ENCODE measurements at places on chromosomes 5 and 9.

DNA sequence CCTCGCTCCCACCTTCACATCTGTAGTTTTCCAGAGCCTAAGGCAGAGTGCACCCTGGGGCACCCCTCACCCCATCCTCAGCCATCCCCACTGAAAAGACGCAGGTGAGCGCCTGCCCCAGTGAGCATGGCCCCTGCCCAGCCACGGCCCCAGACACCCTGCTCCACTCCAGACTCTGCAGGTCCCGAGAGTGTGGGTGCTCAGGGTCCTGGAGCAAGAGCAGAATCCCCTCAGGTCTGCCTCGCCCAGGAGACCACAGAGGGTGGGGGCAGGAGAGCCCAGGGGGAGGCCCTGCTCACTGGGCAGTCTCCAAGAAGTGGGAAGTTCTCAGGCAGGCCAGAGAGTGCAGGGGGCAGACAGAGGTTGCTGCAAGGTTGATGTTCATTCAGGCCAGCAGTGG, 158.6 kb upstream of the PPP1R26 start:
- no peak for DNase-seq

DNA sequence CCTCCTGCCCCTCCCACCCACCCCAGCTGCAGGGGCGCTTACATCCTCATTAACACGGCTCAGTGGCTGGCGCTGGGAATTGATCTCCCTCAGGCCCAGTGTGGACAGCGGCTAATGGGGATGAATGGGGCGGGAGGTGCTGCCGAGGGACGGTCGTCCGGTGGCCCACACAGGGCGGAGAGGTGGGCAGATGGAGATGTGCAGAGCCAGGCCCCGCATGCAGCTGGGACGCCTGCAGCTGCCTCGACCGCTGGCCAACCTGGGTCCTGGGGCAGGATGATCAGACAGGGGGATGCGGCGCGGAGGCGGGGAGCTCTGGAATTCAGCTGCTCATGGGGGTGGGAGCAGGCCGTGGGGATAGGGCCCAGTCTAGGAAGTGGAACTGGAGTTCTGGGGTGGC, 17.6 kb downstream of the TSPAN17 start:
- no peak for DNase-seq

DNA sequence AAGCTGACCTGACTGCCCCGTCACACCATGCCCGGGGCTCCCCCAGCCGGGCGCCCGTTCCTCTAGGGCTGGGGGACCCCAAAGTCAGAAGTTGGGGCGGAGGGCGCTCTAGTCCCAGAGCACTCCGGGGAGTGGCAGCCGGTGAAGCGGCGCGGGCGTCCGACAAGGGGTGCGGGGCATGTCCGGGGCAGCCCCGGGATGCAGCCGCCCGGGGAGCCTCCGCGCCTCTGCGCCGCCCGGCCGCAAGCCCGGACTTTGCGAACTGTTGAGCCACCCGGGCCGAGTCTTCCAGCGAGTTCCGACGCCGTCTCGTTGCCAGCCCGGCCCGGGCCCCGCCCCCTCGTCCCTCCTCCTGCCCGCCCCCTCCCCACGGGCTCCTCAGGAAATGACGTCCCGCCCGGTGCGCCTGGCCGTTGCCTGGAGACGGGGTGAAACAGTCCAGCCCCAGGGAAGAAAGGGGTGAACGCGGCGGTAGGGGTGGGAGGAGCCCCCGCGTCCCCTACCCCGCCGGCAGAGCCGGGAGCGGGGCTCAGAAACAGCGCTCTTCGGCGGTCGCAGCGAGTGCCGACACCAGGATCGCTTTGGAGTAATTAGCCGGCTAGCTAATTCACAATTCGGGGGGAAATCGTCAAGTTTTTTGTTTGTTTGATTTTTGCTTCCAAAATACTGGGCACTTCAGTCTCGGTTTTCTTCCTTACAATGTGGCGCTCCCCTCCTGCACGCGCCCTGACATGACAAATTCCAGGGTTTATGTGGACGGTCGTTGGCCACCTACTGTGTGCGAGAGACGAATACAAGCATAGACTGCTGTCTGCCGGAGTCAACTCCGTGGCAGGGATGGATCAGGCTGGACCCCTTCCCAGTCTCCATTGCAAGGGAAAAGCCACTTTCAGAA, at the start of gene WHRN:
Gene WHRN (minus strand): TSS at position 287 of the 895 bp plus-strand sequence. CDS start 672 bp downstream, outside the sequence.
- peak; percentile 89 for DNase-seq

DNA sequence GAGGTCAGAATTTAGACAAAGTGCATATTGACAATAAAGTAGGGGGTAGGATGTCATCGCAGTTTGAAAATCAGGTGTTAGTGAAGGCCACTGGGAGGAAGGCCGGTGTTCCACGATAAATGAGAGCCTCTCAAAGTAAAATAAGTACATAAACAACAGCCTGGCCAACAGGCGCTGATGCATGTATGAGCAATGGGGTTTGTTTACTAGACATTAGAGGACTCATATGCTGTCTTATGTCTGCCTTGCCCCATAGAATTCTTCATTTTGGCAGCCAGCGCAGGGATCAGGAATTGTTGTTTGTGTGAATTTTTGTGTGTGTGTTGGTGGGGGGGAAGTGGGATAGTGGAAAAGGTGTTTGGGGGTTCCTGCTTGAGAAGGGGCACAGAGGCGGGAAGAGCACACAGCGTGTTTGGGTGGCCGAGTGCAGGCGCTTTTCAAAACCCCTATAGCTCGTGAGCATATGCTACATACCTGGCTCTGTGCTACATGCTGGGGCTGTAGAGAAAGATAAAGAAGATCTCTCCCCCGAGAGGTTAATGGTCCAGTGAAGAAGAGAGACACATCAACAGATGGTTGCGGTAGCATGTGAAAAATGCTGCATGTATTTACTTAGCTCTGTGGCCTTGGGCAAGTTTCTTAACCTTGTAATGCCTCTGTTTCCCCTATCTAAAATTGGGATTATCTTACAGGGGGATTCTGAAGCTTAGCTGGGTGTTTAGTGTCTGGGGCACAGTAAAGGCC, 11.5 kb downstream of the SNX30 start:
- no peak for DNase-seq

DNA sequence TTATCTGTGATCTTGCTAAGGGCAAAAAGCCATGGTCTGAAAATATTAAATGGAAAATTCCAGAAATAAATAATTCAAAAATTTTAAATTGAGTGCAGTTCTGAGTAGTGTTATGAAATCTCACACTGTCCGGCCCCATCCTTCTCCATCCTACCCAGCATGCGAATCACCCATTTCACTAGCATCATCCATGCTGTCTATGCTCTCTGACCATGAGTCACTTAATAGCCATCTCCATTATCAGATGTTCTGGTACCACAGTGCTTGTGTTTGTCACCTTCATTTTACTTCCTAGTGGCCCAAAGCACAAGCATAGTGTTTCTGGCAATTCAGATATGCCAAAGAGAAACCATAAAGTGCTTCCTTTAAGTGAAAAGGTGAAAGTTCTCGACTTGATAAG, 63.3 kb upstream of the SMC5 start:
- no peak for DNase-seq
